Right forelimb (tissue), 1 donor: ENCODE measurements at places on chromosomes 2 and 18.
A peak's percentile ranks its signal among the peaks of the same experiment; 100 is the strongest.

DNA sequence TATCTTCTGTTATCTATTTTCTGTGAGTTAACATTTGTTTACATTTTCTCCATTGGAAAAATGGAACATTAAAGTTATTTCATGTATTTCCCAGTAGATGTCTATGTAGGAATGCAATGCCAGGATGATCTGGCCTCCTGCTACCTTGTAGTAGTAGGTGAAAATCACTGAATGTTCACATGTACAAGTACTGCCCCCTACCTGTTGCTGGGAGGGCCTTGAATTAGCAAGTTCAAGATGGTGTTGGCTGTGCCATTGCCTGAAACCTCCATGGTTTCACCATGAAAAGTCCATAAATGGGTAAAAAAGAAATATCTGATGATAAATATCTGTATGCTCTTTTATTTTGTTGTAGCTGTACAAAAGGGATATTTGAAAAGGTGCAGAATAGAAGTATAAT, 30.7 kb downstream of the XRCC5 start:
- no peak for DNase-seq

GRCh38 chr18:76405681-76406356, 89.2 kb downstream of the ZNF516 start:
- DNase-seq = peak; percentile 63

DNA sequence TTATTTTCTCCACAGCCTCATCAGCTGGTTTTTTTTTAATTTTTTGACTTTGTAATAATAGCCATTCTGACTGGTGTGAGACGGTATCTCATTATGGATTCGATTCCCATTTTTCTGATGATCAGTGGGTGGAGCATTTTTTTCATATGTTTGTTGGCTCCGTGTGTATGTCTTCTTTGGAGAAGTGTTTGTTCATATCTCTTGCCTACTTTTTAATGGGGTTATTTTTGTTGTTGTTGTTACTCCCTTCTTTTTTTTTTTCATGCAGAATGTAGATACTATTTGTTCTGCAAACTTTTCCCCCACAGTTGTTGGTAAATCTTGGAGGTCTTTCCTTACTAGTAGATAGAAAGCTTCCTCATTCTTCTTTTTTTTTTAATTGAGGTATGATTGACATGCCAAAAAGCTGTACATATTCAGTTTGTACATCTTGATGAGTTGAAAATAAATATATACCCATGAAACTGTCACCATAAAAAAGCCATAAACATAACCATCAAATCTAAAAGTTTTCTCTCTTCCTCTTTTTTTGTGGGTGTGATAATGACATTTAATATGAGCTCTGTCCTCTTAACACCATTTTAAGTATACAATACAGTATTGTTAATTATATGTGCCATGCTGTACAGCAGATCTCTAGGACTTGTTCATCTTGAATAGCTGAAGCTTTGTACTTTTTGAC, 21.8 kb upstream of the NT5DC4 start:
- no peak for DNase-seq

GRCh38 chr18:39746201-39746600, 2180.6 kb upstream of the CELF4 start:
- DNase-seq = no peak

- DNase-seq = no peak
These were observed 221.0 kb upstream of the MMADHC start for GRCh38 chr2:149808556-149808955.

DNA sequence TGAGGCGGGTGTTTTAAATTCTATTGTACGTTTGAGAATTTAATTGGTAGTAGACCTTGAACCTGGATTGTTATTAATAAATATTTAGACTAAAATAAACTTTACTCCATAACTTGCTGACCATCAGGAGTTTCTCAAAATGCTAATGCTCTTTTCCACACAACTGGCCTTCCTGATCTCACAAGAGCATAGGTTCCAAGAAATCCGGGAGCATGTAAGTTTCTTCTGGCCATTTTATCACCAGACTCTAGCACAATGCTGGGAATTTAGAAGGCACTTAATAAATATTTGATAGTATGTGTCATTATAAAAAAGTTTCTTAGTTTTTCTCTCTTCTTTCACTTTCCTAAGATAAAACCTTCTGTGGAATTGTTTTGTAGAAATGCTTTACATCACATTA, 2047.1 kb downstream of the SUCLG1 start:
- DNase-seq = no peak

DNA sequence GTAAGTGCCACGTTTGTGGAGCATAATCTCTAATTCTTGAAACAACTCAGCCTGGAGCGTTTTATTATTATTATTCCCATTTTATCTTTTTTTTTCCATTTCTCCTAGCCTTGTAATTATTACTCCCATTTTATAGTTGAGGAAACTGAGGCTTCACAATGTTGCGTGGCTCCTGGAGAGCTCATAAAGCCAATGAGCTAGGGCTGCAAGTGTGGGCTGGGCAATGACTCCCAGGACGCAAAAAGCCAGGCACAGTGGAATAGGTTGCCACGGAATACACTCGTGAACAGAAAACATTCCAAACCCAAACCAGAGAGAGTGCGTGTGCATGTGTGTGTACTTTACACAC, 13.5 kb upstream of the KLF11 start:
- no peak for DNase-seq

DNA sequence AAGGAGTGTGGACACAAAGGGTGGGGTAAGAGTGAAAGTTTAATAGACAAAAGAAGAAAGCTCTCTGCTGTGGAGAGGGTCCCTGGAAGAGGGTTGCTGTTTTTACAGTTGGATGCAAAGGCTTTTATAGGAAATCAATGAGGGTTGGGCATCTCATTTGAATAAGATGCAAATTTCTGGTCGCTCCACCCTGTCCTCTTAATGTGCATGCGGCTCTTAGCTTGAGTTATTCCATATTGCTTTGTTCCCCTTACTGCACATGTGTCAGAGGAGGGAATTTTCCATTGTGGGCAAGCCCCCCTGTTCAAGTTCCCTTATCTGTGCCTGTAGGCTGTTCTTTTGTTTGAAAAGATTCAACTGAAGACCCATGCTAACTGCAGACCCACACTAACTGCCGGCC, 326.5 kb downstream of the BCL11A start:
- DNase-seq = no peak

DNA sequence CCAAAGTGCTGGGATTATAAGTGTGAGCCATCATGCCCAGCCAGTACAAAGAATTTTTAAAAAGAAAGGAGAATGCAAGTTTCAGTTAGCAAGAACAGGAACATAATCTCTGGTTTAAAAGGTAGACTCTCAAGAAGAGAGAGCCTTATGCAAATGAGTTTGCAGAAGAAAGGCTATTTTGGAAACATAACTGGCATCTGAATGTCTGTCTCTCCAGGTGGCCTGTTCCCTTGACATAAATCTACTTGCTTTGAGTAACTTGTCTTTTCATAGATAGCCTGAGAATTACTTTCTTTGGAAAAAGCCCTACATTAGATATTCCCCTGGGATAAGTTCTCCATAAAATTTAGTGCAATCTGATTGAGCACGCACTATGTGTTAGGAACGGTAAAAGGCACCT, 109.6 kb downstream of the ICOS start:
- no peak for DNase-seq

DNA sequence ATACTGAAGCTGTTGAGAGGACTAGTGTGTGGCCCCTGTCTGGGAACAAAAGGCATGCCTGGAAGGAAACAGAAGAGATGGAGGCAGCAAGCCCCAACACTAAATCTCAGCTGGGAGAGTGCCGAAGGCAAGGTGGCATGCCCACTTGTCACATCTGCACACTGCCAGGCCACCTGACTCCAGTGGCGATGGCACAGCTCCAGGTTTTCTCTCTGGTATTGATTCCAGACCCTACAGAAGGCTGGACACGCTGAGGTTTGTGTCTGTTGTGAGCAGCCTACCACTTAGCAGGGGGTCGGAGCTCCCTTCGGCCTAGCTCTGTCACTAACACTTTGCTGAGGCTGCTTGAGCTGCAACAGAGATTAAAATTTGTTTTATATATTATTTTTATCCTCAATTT, 307.3 kb downstream of the TDRD15 start:
- DNase-seq = no peak

DNA sequence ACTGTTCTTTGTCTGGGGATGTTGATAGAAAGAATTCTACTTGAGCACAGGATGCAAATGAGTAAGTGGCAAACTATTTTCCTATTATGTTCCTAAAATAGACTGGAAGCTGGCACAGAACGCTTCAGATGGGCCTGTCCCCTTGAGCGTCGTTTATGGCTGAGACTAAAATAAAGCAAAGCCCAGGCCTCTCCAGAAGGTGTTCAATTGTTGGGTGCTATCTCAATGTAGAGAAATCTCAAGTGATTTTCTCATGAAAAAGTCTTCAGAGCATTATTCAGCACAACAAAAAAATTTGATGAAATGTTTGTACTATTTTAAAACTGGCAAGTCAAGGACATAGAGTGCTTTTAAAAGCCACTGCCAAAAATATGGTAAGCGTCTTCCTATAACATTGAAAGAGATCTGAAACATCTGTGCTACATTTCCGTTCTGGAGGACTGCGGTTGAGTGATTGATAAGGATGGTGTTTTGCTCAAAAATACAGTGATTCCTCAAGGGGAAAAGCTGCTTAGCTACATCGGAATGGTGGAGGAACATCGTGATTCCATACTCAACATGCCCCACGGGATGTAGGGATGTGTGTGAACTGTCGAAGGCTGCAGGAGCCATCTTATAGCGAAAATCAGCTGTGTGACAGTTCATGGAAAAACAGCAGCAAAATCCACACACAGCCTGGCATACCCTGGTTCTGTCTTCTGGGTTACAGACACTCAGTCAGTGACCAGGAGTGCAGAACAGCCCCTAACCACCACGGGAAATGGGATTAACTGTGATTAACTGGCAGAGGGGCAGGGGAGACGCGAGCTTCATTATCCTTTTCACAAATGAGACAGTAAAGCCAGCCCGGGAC, 10.4 kb upstream of the LRRFIP1 start:
- DNase-seq = peak; percentile 51

GRCh38 chr2:218063486-218063885, 5.6 kb upstream of the RUFY4 start:
- no peak for DNase-seq

GRCh38 chr2:173027181-173028128, 48.2 kb upstream of the MAP3K20 start:
- DNase-seq = peak; percentile 87

DNA sequence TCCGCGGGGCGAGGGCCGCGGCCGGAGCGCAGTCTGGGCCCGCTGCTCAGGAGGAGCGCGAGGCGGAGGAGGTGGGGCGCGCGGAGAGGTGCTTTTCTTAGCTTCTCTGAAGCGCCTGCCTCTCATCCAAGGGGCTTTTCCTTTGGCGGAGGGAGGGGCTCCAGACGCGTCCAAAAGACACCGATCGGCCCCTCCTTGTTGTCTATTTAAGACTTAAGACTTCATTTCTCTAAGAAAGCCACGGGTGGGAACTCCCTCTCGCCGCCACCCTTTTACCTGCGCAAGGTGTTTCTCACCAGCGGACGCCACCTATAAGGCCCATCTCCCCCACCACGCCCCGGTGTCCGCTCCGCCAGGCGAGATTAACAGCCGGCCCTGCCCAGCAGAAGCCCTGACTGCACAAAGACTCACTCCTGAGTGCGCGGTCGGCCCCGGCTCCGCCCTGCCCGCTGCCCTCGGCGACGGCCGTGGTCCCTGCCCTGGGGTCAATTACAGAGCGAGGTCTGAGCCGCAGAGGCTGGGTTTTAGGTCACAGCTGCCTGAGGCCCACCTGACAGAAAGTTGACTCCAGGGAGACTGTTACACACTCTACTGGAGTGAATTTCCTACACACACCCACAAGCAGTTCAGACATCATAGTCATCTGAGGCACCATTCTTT, at the start of gene DSC2:
DSC2 (minus strand) TSS at position 397 of the 660 bp plus-strand sequence. CDS start 450 bp downstream, outside the sequence.
- no peak for DNase-seq

GRCh38 chr2:216463148-216463547, 35.5 kb upstream of the RPL37A start:
- no peak for DNase-seq

GRCh38 chr2:128868686-128869551, 550.3 kb upstream of the HS6ST1 start:
- no peak for DNase-seq

- no peak for DNase-seq
These were observed 720.3 kb downstream of the DPP10 start for GRCh38 chr2:115162494-115163293.

GRCh38 chr2:134278553-134278952, 24.7 kb downstream of the MGAT5 start:
- no peak for DNase-seq

GRCh38 chr18:72261590-72261989, 282.6 kb downstream of the CBLN2 start:
- no peak for DNase-seq

DNA sequence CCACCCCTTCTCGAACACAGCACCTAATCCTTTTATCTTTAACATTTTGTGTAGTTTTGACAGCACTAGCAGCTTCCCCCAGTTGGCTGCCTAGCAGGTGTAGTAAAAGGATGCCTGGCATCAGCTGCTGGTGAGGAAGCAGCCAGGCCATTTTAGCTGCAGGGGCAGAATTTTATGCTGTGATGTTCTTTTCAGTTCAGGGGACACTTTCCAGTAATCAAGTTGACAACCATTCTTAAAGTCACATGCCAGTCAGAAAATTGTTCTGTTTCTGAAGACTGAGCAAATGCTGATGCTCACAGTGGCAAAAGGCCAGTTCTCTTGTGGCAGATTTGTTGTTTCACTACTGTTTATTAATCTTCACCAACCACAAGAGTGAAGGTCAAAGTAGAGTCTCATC, 570.8 kb downstream of the CCDC85A start:
- no peak for DNase-seq

GRCh38 chr18:36155851-36156757, 26.4 kb downstream of the ELP2 start:
- DNase-seq = no peak

DNA sequence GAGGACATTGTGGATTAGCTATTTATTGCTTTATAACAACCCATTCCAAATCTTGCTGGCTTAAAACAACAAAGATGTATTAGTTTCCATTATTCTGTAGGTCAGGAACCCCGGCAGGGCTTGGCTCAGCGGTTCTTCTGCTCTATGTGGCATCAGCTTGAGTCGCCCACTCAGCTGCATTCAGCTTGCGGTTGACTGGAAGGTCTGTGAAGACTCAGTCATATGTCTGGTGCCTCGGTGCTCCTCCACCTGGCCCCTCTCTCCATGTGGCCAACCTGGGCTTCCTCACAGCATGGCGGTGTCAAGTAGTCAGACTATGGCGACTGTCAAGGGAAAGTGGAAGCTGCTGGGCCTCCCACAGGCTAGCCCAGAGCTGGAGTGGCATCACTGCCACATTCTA, 48.6 kb downstream of the EMILIN2 start:
- DNase-seq = peak; percentile 37

DNA sequence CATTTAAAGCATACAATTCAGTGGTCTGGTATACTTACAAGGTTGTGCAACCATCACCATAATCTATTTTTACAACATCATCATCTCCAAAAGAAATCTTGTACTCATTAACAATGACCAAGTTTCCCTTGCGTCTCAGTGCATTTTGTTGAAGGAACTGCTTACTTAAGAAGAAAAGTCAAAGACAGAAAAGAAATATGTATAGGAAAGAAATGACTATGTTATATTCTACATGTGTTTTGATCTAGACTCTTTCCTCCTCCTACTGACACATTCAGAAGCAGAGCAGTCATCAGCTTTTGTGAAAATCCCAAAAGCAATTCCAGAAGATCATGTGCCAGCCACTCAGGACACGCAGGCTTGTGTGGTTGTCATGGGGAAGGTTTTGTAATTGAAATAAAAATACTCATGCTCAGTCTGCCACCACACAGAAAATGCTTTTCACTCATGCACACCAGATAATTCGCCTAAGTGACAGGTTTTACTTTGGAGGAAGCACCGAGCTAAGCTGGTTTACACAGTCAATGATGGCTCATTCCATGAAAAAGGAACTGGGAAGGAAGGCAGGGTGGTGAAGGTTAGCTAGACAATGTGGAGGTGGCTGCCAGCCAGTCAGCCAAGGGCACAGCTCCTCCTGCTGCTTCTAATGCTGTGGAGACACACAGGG, 158.5 kb upstream of the REV1 start:
- DNase-seq = no peak

GRCh38 chr2:121382744-121383143, 97.7 kb upstream of the TFCP2L1 start:
- no peak for DNase-seq
